ENCODE measurements at places on chromosomes 16 and 17.

GRCh38 chr16:29900888-29901606, 759 bp downstream of the ASPHD1 start:
- DNase-seq, result peak; percentile 41

DNA sequence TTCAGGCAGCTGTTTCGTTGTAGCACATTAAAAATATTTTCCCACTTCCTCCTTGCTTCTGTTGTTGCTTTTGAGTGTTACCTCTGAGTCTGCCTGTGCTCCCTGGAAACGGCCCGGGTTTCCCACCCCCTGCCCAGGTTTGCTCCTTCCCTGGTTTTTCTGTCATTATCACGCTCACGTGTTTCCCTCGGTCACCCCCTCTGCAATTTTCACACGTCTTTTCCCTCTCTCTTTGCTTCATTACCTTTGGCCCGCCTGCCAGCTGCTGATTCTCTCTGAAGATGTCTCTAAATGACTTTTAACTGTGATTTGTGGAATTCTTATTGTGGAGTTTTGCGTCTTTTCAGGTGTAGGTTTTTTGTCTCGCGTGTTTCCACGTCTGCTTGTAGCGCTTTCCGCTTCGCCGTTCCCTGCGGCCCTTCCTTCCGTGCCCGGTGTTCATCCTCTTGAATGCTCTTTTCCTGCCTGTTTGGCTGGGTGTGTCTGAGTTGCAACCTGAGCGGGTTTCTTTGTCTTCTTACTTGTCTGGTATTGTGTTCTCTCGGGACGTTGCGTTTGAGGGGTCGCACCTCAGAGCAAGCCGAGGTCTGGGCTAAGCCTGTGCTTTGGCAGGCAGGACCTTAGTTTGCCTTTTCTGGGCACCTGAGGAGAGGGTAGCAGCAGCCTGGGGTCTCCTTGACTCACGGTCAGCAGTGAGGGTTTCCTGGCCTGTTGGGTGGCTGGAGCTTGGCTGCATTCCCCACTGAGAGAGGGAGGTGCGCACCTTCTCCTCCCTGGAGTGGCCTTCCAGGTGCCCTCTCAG, 96.3 kb upstream of the ZNF750 start:
- no peak for DNase-seq

GRCh38 chr17:5580969-5581368, 3.3 kb downstream of the NLRP1 start:
- no peak for DNase-seq

- DNase-seq, result no peak
Observed at GRCh38 chr17:77640252-77640651, 318.3 kb upstream of the TNRC6C start.

DNA sequence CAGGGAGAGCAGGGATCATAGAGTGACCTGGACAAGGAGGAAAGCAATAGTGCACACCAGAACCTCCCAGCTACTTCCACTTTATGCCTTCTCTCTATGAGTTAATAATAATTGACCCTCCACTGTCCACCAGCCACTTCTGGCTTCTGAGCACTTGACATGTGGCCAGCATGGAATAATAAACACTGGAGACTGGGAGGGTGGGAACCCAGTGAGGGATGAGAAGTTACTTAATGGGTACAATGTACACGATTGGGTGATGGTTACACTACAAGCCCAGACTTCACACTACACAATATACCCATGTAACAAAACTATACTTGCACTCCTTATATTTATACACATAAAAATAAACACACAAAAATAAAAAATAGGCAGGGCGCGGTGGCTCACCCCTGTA, 11.4 kb downstream of the CDC42EP4 start:
- DNase-seq, result no peak

DNA sequence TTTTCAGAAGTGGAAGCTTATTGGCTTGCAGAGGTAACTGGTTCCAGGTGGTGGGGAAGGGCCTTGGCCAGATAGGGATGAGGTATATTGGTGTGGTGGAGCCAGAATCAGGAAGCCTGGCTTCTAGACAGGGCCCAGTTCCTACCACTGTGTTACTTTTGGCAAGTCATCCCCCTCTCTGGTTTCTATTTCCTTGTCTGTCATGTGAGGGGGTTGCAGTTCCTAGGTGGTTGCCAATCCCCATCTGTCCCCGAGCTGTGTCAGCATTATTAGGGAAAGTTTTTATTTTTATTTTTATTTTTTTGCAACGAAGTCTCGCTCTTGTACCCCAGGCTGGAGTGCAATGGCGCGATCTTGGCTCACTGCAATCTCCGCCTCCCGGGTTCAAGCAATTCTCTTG, 3.0 kb downstream of the SMCR8 start:
- no peak for DNase-seq

DNA sequence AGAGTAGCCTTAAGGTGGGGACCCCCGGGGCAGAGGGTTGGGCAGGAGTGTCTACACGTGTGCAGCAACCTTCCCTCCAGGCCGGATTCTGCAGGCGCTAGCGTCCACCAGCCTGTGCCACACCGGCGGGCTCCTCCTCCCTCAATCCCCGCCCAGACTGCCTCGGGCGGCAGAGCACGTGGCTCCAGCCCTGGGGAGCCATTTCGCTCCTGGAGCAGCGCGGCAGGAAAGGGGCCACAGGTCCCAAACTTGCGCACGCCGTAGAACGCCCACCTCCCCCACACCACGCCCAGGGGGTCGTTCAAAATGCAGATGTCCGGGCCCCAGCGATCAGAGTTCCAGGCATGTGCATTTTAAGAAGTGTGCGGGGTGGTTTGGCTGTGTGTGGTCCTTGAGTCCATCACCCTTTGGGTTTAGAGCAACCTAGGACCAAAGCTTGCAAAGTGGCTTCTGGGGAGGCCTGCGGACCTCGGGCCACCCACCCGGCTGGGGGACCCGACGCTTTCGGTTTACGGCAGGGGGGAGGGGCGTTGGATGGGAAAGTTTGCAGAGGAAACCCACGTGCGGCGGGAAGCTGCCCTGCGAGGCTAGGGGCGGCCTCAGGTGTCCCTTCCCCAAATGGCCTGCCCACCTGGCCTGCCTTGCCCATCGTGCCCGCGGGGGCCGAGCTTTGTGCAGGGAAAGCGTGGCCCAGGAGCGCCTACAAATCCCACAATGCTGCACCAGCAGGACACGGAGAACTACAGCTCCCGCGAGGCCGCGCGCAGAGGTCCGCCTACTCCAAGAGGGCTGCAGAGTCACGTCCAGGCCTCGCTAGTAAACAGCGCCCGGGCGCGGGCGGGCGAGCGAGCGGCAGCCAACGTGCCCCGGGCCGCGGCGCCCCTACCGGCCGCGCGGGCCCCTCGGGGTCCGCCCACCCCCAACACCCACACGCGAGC, 1.4 kb downstream of the TFAP4 start:
- peak; percentile 96 for DNase-seq

- DNase-seq, result peak; percentile 89
Observed at GRCh38 chr17:2064980-2065785, 10.3 kb downstream of the HIC1 start.

- DNase-seq, result no peak
Observed at GRCh38 chr16:56938664-56939513, 6.9 kb downstream of the HERPUD1 start.

GRCh38 chr16:58339452-58339981, 44.7 kb upstream of the PRSS54 start:
- DNase-seq, result peak; percentile 81

DNA sequence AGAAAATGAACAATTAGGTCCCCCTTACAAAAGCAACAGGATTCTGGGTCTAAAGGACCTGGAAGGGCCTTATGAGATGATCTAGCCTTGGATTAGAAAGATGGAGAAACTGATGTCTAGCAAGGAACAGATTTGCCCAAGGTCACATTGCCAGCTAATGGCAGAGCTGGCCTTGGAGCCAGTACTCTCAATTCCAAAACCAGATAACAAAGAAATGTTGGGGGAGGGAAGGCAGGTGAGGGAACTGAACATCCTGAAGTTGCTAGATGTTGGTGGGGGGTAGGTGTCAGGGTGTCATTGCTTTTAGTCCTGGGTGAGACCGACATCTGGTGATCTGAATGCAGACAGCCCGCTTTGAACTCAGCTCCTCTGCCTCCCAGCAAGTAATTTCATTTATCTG, 11.3 kb upstream of the ZNF423 start:
- no peak for DNase-seq

DNA sequence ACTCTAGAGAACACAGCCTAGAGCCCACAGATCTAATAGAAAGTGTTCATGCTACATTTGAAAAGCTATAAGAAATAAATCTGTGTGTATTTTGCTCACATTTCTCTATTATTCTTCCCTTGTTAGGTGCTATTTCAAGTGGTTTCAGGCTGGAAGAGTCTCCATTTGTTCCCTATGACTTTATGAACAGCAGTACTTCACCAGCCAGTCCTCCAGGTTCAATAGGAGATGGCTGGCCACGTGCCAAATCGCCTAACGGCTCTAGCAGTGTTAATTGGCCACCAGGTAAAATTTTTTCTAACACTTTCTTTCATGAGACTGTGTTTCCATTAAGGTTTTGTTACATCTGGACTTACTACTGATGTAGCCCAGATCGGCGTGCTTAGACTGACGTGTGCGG, 30.7 kb upstream of the SLC5A11 start:
- no peak for DNase-seq

- no peak for DNase-seq
Observed at GRCh38 chr17:14366199-14366598, 65.3 kb downstream of the HS3ST3B1 start.

DNA sequence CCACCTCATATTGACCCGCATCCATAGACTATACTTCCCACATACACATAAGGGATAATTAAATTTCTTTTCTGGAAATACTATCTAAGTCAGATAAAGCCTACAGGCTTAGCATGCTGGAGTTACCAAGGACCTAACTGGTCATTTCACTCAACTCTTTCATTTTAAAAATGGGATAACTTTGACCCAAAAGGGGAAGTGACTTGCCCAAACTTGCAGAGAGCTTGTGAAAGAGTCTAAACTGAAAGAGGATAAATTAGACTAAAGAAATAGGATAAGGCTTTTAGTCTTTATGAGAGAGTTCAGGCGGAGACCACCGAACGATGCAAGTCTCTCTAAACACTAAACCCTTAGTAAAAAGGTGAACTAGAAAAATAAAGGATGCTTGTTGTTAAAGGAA, 3.9 kb upstream of the KRT33A start:
- no peak for DNase-seq

DNA sequence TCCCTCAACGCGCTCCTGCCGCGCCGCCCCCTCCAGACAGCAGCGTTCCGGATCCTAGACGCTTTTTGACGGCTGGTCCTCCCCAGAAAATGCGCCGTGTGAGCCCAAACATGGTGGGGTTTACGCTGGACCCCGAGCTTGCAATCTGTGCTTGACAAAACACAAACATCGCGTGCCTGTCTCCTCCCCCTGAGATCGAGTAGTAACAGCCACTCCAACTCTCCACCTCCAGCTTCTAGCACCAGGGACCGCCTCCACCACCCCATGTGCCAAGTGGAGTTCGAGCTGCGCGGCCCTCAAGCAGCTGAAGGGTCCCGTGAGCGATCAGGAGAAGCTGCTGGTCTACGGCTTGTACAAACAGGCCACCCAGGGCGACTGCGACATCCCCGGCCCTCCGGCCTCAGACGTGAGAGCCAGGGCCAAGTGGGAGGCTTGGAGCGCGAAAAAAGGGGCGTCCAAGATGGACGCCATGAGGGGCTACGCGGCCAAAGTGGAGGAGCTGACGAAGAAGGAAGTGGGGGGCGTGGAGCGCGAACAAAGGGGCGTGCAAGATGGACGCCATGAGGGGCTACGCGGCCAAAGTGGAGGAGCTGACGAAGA, 656 bp upstream of the GEMIN4 start:
- peak; percentile 69 for DNase-seq

DNA sequence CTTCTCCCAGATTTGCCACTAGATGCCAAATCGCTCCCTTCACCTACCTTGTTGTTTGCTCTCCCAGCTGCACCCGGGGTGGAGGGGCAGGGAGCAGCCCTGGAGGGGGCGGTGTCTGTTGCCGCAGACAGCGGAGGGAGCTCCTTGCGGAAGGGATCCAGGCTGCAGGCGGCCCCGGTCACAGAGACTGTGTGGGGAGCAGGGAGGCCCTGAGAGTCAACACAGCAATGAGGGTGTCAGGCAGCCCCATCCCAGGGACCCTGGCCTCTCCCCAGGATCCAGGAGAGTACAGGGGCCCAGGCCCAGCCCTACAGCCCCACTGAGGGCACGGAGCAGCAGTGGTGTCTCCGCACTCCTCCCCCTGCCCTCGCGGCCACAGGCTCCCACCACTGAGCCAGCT, 50.5 kb upstream of the CHMP6 start:
- no peak for DNase-seq

DNA sequence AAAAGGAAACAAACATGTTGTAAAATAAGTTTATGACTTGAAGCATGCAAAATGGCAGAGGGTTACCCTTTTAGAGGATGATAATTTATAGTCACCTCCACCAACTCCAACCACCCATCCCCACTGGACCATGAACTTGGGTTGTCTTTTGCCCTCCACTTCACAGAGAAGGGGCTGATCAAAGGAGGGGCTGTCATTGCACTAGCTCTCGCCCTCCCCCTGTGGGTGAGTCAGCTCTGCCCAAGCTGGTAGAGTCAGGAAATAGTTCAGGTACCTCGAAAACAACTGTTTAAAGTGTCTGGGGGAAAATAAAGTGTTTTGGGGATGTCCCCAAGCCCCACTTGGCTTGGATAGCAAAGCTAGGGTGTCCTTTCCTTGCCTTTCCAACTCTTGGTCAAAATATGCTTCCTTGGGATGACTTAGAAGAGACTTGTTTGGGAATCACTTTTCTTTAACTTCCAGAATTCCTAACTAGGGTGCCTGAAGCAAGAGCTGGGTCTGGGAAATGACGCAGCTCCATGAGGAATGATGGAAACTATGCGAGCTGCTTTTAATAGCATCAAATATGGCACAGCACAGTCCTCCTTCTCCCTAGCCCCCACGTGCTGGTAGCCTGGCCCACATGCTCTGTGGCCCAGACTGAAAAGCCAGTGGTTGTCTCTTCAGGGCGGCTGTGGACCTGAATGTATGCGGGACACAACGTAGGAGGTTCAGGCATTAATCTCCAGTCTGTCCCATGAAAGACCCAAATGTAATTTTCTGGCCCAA, 40.7 kb downstream of the TBX4 start:
- no peak for DNase-seq

DNA sequence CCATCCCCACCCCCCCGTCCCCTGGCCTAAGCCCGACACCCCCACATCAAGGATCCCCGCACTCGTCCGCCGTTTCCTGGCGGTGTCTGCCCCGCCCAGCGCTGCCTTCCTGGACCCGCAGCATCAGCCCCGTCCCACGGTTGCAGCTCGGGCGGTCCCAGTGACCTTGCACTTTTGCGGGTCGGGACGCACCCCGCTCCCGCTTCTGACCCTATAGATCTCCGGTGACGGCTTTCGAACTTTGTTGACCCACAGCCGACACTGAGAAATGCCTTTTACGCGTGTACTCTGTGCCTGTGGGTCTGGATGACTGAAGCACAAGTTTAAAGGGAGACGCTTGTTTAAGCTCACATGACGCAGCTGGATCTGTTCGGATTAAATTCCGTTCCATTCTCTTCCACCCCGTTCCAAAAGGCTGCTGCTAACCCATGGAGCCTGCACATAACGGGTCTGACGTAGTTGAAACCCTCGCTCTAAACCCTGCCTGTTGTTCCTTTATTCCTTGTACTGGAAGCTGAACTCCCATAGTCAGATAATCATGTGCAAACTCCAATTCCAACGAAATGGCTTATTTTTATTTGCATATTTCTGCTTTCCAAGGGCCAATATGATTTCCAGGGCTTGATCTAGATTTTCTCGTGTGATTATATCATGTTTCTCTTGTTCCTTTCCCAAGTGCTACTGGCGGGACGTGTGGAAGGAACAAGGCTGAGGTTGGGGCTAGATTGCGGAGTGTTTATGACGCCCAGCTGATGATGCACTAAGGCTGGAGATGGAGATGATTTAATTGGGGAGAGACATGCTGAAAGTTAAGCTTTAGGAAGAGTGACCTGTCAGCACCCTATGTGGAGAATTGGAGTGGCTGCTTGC, 834 bp downstream of the FLYWCH1 start:
- DNase-seq, result peak; percentile 56
